NCI-H1048 (cell line): ENCODE measurements at places on chromosomes 13 and 19.

- no peak for DNase-seq
These were observed 692.6 kb upstream of the SLITRK1 start for GRCh38 chr13:84574851-84575250.

- DNase-seq, result no peak
These were observed 10.4 kb upstream of the KLF16 start for GRCh38 chr19:1873524-1874473.

DNA sequence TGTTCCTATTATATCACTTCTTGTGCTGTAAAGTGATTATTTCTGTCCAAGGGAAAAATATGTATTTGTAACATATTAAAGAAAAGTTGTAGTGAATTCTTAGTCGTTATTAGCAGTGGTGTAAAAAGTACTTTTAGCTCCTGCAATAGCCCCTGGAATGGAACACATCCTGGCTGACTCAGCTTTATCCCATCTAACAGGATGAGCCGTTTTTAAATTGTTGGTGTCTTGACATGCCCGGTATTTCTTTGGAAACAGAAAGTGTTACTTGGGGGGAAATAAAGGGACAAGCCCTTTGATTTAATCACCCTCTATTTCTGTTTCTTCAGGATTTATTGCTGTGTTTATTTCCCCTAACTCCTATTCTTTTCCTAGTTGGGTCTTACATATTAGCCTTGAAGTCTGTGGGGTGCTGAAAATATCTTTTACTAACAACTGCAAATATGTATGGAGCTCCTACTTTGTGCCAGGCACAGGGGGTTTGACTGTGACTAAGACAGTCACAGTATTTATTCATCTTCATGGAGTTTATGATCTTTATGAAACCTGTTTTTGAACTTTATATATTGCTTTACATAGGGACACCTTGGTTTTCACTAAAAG lies 17.9 kb downstream of the COG3 start:
- DNase-seq, result no peak

GRCh38 chr19:48746738-48747575 lies at the start of gene IZUMO1:
IZUMO1 (minus strand) TSS chr19:48746909; CDS start chr19:48745859, 1,050 bp downstream.
- DNase-seq, result no peak

DNA sequence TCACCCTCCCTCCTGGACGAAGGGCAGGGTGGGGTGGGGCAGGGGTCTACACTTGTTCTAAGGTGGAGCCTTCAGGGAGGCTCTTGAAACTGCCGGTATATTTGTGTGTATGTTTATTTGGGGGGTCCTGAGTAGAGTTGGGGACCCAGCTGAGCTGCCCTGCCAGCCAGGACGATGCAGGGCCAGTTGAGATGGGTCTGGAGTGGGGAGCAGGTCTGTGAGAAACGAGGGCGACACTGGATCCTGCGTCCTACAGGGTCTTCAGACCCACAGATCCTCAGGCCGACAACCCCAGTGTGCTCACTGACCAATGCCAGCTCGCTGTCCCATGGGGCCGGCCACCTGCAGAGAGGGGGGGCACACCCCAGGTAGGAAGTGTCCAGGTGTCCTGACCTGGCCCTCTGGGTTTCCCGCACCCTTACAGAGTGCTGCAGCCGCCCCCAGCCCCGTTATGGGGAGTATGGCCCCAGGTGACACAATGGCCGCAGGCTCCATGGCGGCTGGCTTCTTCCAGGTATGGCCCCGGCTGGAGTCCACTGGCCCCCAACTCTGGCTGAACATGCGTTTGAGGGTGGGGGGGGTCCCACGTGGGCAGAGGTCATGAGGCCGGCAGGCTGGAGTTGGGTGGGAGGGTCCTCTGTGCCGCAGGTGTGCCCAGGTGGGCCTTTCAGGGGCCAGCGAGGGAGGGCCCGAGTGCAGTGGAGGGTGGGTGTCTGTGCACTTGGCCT lies 7.4 kb downstream of the ISYNA1 start:
- no peak for DNase-seq

GRCh38 chr19:47240996-47241918 lies 10.3 kb upstream of the BBC3 start:
- DNase-seq, result peak; percentile 40

GRCh38 chr13:97003071-97003470 lies 8.8 kb upstream of the OXGR1 start:
- DNase-seq, result no peak

- DNase-seq, result peak; percentile 11
These were observed 20.0 kb upstream of the ZDHHC20 start for GRCh38 chr13:21478881-21479808.

DNA sequence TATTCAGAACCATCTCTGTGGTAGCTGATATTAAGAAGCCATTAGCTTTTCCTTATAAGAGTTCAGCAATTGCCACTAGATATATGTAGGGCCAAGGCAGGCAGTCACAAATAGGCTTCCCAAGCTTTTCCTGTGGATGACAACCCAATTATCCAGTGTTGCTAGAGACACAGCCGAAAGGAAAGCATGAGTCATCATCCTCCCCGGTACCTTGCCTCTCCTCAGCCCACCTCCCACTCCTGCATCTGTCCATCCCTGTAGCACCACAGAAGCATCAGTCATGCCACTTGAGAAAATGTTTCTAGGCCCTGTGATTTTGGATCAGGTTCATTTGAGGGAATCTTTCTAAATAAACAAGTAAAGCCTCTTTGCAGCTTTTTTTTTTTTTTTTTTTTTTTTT lies 204.3 kb downstream of the DNAJC15 start:
- DNase-seq, result no peak

DNA sequence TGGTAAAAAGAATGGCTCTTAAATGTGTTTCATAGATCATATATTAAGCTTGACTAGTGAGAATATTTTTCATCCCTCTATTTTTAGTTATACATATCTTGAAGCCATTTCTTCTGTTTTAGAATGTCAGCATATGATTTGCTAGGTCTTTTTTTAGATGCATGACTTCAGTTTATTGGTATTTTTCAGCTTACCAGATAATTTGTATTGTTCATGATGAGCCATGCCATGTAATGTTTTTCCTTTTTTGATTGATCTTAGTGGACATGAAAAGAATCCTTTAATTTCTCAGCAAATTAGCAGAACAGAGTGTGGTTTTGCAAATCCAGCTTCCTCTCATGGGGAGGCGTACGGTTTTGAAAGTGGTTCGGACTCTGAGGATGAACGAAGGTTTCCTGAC lies 168.5 kb downstream of the LMO7 start:
- DNase-seq, result no peak

- no peak for DNase-seq
These were observed 354.5 kb upstream of the NBEA start for GRCh38 chr13:34587576-34587975.

GRCh38 chr13:42337808-42338600 lies 66.1 kb downstream of the AKAP11 start:
- DNase-seq, result no peak

DNA sequence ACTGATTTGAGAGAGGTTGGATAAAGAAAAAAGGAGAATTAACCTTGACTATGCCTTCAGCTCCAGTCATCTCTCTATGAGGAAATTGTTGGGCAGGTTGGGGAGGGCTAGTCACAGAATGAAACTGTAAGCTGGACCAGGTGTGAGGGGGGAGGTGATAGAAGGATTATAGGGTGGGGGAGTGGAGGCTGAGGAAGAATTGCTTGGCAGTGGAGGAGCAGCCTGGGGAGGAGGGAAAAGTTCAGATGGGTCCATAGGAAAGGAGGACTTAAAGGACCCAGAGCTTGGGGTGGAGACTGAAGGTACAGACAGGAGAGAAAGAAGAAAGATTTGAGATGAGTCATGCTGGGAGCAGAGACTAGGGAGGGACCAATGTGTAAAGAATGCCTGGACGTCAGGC lies 8.2 kb upstream of the ZNF431 start:
- no peak for DNase-seq

GRCh38 chr19:29285187-29285687 lies 72.3 kb upstream of the UQCRFS1 start:
- no peak for DNase-seq

GRCh38 chr19:33416307-33417215 lies 43.1 kb downstream of the CEBPG start:
- DNase-seq, result peak; percentile 33

DNA sequence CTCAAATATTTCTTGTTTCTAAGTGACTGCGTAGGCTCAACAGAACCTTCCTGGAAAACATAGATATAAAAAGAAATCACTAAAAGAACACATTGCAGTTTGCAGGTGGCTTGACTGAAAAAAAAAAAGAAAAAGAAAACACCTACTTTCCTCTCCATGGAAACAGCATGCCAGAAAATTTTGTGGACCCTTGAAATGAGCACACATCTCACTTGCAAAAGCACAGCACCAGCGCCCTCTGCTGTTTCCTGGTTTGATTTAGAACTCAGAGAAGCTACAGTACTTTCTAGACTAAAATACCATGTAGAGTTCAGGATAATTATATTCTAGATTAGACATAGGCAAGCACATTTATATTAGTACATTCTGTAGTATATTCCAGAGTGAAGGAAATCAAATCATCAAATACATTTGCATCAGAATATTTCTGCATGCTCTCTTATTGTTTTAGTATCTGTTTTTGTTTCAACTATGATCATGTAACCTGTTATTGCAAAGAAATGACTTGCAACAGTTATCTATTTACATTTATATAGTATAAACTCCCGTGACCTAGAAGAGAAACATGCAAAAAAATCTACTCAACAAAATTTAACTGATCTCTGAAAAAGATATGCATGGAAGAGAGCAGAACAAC lies 22.3 kb upstream of the XPO4 start:
- peak; percentile 66 for DNase-seq

DNA sequence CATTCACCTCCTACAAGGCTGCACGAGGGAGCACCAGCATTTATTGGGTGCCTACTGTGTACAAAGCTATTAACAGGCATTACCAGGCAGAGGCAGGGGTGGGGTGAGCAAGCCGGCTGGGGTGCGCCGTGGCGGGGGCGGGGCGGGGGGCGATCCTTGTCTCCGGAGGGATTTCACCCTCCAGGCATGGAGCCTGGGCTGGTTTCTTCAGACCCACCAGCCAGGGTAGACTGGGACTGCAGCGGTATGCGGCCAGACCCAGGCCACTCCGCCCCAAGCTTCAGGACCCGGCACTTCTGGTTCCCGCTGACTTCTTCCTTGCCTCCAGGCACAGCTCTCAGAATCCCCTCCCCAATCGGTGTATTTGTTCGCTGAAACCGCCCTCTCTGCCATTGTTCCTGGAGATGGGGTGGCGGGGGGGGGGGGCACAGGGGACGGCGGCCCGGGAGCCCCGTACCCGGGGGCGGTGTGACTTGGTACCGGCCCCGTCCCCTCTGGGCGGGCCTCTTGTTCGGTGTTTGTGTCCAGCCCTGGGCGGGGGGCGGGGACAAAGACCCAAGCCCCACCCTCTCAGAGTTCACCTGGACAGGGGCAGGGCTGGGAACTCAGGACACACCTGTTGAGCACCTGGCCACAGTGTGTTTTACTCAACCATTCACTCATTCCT lies 14.4 kb downstream of the TJP3 start:
- no peak for DNase-seq

GRCh38 chr13:90686442-90686841 lies 661.0 kb upstream of the MIR17HG start:
- no peak for DNase-seq

GRCh38 chr19:8702350-8702749 lies 3.8 kb upstream of the ACTL9 start:
- no peak for DNase-seq

GRCh38 chr13:28573595-28574373 lies 78.9 kb upstream of the FLT1 start:
- no peak for DNase-seq

DNA sequence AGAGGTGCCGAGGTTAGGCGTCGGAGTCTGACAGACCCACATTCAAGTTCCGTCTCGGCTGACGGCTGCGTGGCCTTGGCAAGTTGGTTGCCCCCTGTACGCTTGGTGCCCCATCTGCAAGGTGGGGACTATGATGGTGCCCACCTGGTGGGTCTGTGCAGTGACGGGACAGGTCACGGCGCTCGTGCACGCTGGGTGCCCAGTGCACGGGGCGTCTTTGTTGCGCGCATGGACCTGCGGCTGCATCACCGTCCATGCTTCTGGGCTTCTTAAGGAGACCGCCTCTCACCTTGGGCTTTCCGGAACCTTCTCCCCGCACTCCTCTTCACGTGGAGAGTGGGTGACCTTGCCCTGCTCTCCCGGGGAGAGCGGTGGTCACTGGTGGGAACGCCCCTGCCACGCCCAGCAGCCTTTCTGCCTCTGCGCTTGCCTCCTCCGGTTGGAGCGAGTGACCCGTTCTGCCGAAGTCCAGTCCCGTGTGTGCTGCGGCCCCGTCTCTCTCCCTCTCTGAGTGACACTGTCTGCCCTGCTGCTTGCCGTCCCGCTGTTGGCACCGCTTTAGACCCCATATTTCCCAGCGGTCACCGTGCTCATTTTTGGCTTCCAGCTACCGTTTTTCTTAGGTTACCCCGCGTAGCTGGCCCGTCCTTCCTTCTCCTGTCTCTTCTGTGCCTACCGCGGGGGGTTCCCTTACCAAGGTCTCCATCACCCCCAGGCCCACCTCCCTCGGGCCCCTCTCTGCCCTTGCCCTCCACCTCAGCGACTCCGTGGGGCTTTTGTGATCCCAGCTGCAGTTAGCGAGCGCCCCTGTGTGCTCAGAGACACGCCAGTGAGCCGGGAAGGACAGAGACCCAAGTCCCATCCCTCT lies 6.4 kb downstream of the ATP11A start:
- DNase-seq, result no peak

GRCh38 chr13:49641801-49642291 lies 13.5 kb downstream of the ARL11 start:
- no peak for DNase-seq

DNA sequence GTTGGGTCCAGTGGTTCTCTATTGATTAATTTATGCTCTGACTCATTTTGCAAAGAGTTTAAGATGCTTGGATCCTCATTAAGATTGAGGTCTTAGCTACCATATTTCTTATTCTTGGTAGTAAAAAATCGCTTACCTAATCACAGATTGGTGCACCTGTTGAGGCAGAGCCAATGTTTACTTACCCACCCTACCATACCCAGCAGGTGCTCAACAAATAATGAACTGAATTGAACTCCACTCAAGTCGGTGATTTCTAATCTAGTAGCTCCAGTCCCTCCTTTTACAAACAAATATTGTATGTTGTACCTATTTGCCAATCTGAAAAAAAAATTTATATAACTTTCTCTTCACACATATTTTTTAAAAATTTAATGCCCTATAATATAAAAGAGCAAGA lies 361.0 kb downstream of the FGF14 start:
- no peak for DNase-seq

- DNase-seq, result no peak
These were observed 5.3 kb upstream of the FFAR1 start for GRCh38 chr19:35342430-35342829.

GRCh38 chr13:29125934-29126424 lies 305.8 kb downstream of the MTUS2 start:
- no peak for DNase-seq

GRCh38 chr13:72886272-72887067 lies 104.5 kb downstream of the PIBF1 start:
- no peak for DNase-seq

DNA sequence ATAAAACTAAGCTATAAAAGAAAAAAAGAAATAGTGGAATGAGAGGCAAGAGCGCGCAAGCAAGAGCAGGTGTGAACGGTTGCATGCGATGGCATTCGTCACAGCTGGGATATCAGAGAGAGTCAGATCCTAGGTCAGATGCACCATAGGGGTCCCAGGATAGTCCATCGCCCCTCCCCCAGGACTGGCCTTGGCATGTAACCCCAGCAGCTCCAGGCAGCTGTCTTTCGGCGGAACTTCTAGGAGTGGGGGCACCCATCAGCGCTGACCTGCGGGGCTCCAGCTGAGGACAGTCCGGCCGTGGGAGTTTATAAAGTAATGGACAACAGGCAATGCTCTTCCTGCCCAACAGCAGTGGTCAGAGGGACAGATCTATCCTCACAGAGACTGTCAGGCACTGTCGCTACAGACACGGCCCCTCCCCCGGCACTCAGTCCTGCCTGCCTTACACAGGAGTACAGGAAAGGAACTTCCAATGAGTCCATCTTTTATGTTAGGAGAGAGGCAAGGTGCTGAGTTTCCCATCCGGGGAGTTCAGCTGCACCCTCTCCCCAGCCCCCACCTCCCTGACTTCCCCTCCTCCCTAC lies 1.4 kb downstream of the SIAH3 start:
- DNase-seq, result no peak
